ENCODE measurements at places on chromosomes 2 and 18.

DNA sequence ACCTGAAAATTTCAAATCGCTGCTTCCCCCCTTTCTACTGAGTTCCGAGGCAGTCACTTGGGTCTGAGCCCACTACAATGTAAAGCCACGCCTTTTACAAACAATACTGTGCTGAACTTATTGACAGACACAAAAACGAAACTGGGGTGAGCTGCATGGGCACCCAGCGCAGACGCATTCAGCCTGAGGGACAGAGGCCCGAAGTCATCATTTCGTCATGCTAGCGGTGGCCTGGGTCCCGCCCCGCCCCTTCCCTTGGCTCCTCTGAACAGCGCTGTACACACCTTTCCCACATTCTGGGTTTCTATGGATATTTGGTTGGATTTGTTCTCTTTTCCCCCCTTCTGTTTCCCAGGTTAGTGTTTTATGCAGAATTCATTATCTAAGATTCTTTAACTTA is 71.7 kb downstream of the EIPR1 start:
- no peak for DNase-seq

DNA sequence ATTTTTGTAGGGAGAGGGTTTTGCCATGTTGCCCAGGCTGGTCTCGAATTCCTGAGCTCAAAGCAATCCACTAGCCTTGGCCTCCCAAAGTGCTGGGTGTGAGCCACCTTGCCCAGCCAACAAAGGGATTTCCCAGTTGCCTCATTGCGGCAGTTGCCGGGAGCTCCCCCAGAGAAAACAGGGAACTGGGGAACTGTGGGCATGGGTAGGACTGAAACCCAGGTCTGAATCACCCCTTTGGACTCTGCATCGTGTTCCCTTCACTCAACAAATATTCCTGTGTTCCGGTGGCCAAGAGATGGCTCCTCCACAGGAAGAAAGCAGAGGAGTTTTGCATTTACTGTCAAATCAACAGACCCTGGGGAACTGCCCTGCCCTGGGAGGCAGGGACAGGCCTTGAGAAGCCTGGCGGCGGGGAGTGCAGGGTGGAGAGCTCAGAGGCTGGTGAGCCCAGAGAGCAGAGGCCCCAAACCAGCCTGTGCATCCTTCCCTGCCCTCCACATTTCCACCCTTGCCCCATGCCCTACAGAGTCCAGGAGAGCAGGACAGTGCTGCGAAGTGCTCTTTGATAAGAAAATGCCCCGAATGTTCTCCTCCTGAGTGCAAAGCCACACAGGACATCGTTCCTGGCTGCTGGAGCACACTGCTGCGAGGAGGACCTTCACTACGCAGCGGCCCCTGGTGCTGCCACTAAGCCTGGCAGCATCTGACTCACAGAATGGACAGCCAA is 24.9 kb downstream of the MYO7B start:
- no peak for DNase-seq

DNA sequence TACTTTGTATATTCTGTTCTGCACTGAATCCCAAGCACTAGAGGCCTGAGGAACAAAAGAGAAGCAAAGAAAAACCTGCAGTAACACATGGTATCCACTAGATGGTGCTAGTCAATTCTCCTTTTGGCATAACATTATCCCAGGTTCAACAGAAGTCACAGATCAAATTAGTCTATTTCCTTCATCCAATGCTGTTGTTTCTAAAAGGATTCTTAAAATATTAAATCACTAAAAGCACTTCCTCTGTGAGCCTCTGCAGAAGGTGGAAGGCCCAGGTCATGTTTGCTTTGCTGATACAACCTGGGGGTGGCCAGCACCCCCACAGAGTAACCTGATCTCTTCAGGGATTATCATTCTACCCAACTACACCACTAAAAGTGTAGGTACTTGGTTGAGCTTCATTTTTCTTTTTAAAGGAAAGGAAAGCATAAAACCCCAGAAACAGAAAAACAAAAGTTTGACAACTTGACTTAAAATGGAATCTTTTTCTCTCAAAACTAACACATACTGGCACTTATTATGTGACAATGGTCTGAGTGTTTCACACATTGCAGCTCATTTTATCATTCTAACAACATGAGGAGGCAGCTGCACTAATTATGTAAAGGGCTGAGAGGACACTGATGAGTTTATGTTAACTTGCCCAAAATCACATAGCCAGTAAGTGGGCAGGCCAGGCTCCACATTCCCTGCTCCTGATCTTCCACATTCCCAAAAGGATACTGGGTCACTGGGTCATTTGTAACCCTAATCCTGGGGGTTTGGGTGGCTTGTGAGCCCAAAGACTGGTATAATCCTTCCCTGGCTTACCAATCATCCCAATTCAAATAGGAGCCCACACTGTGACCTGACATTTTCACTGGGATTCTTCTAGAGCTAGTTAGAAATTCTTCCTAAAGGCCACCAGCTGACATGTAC is 66.8 kb upstream of the DNER start:
- DNase-seq, result peak; percentile 59

GRCh38 chr2:148565272-148565894 is 79.2 kb upstream of the EPC2 start:
- DNase-seq, result no peak

GRCh38 chr2:16824472-16824871 is 158.8 kb upstream of the CYRIA start:
- no peak for DNase-seq

DNA sequence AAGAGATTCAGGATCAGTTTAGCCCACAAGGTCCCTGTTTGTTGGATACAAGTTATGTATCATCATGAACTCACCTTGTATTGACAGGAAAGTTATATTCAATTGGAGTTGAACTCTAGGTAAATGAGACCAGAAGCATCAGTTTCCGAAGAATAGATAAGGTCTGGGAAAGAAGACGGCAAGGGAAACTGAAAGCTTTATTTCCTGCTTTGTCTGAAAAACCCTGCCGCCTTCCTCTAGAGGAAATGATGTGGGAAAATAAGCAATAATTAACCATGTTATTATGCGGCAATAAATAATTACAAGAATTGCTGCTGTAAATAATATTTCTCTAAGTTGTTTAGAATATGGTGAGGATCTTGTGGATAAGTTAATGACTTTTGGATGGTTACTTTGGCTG is 32.0 kb downstream of the LPIN1 start:
- no peak for DNase-seq

DNA sequence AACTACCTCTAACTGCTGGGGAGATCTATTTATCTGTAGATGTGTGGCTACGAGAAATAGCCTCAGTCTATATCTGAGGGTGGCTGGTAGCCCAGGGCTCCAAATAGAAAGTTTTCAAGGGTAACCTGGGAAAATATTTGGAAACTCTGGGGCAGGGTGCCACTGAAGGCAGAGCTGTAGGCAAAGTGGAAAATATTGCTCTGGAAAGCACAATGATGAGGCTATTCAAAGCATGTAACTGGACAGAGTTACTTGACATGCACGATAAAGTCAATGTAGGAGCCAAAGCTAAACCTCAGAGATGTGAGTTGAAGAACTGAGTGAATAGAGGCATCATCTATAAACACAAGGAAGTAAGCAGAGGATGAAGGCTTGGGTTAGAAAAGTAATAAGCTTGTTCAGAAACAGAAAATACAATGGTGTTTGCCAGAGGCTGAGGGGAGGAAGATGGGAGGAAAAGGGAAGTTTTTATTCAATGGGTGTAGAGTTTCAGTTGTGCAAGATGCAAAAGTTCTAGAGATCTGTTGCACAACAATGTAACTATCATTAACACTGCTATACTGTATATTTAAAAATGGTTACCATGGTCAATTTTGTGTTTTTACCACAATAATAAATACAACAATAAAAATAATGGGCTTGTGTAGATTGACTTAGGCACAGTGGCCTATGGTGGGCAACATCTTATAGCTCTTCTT is 171.6 kb downstream of the MBD2 start:
- DNase-seq, result no peak

DNA sequence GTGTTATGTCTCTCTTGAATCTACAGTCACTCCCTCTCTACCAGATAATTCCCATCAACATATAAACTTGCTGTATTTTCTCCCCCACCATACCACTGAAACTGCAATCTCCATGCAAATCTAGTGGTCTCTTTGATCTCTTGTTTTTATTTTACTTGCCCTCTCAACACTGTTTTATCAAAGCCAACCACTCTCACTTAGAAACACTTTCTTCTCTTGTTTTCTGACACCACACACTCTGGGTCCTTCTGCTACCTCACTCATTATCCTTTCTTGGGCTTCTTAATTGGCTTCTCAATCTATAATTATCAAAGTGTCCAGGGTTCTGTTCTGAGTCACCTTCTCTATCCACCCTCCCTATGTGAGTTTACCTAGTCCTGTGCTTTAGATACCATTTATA is 2.0 kb upstream of the MCFD2 start:
- no peak for DNase-seq

- DNase-seq, result no peak
Observed at GRCh38 chr2:174328114-174328960, 6.4 kb upstream of the SP9 start.

GRCh38 chr18:10077986-10078385 is 164.2 kb downstream of the VAPA start:
- no peak for DNase-seq

- DNase-seq, result no peak
Observed at GRCh38 chr2:55879976-55880375, 43.6 kb downstream of the EFEMP1 start.

Measured in NCI-H2029 treated with DMSO at 0.1 percent for 48 hours (cell line).